ENCODE measurements at places on chromosomes 7 and 10. TPM values are rescaled to one million over a fixed set of nuclear protein-coding genes. Genes with fewer than 3 reads are reported as not detected.
A peak's percentile ranks its signal among the peaks of the same experiment; 100 is the strongest.

GRCh38 chr10:88982366-88982765 is 8.2 kb upstream of the FAS start:
- peaks cover 10% of the 10 kb centered on the region for H3K4me1 ChIP-seq
- H3K27ac ChIP-seq = no peak overlapping the region
- no peak for DNase-seq
- H3K27me3 ChIP-seq = no peaks in the 10 kb centered on the region

DNA sequence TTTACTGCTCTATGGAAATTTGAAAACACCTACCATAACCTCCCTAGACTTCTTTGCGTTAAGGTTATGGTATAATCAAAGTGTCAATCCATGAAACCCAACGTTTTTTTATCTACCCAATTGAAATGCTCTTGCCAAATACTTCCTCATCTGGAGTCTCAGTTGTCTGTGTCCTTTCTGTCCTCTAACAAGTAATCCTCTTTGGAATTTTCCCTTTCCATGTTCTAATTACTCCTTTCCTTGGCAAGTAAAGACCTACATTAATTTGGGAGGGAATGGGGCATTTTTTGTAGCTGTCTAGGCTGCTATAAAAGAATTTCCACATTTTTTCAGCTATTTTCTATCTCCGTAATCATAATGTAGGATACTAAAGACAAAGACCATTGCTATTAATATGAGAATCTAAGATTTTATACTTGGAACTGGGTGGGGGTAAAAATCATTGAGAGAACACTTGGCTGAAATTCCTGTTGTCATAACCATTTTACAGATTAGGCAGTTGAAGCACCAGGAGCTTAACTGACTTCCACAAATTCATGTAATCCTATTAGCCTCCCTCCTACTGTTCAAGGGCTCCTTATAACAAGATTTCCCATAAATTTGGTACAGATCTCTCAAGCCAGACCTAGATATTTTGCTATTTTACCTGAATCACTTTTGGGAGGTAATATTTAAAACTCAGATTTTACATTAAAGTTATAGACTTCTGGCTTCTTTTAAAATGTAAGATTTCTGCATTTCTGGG is 1307.6 kb downstream of the XPNPEP1 start:
- no peaks in the 10 kb centered on the region for H3K36me3 ChIP-seq
- DNase-seq = no peak

DNA sequence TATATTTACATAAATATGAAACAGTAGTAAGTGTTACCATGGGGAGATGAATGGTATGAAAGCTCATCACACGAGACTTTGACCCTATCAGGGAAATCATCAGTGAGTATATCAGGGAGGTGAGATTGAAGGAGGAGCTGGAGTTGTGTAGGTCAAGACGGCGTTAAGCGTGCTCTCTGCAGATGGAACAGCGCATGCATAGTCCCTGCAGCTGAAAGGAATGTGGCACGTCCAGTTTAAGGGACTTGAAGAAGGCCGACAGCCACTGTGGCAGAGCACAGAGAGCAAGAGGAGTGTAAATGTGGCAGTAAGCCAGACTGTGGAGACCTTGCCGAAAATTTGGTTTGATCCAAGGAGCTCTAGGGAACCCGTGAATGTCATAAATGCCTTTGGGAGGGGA is 38.9 kb downstream of the POU6F2 start:
- H3K27ac ChIP-seq = no peak overlapping the region
- DNase-seq = no peak
- H3K27me3 ChIP-seq = no peaks in the 10 kb centered on the region

DNA sequence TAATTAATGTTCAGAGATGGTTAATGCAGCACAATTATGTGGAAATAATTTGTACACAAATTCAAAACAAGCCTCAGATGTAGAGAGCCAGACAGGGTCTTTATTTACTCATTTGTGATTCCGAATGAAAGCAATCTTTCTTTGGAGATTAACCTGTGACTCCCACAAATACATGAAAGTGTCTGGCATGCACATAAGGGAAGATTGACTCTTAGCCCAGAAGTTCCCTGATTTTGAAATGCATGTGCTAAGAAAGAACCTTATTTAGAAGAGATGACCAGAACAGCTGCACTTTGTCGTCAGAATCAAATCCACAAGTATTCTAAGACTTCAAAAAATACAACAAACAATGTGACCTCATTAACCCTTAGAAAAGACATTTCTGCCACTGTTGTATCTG is 45.1 kb downstream of the RNLS start:
- peaks cover 2% of the 10 kb centered on the region for H3K4me1 ChIP-seq
- peak; percentile 76 for DNase-seq
- peaks cover 1% of the 10 kb centered on the region for H3K27me3 ChIP-seq
- H3K27ac ChIP-seq = no peak overlapping the region

- no peak overlapping the region for H3K27ac ChIP-seq
- H3K4me1 ChIP-seq = no peaks in the 10 kb centered on the region
- H3K4me3 ChIP-seq = no peak overlapping the region
- DNase-seq = no peak
- H3K36me3 ChIP-seq = no peaks in the 10 kb centered on the region
Observed at GRCh38 chr7:69622960-69623359, 24.7 kb downstream of the AUTS2 start.

GRCh38 chr10:11625019-11625735 is 13.7 kb upstream of the USP6NL start:
- DNase-seq = no peak
- peaks cover 3% of the 10 kb centered on the region for H3K27me3 ChIP-seq
- H3K27ac ChIP-seq = no peak overlapping the region

- no peaks in the 10 kb centered on the region for H3K27me3 ChIP-seq
- H3K4me1 ChIP-seq = no peaks in the 10 kb centered on the region
- H3K36me3 ChIP-seq = no peaks in the 10 kb centered on the region
- no peak overlapping the region for H3K4me3 ChIP-seq
Observed at GRCh38 chr7:90266808-90267207, 21.8 kb downstream of the CFAP69 start.

GRCh38 chr7:51312951-51313737 is 3.5 kb downstream of the COBL start:
- H3K36me3 ChIP-seq = no peaks in the 10 kb centered on the region
- DNase-seq = no peak
- no peak overlapping the region for H3K4me3 ChIP-seq
- peaks cover 18% of the 10 kb centered on the region for H3K27me3 ChIP-seq

- H3K27me3 ChIP-seq = peaks cover 2% of the 10 kb centered on the region
- peak; percentile 10 for DNase-seq
- no peak overlapping the region for H3K4me3 ChIP-seq
Observed at GRCh38 chr10:93106631-93107072, 33.0 kb downstream of the CYP26A1 start.

GRCh38 chr7:34341326-34341725 is 316.7 kb upstream of the NPSR1 start:
- no peaks in the 10 kb centered on the region for H3K27me3 ChIP-seq
- H3K36me3 ChIP-seq = no peaks in the 10 kb centered on the region
- no peak overlapping the region for H3K4me3 ChIP-seq
- no peak for DNase-seq

GRCh38 chr10:87771871-87772500 is 46.0 kb downstream of the ATAD1 start:
- no peaks in the 10 kb centered on the region for H3K27me3 ChIP-seq
- no peak overlapping the region for H3K4me3 ChIP-seq
- no peak overlapping the region for H3K27ac ChIP-seq
- H3K36me3 ChIP-seq = peaks cover 9% of the 10 kb centered on the region

DNA sequence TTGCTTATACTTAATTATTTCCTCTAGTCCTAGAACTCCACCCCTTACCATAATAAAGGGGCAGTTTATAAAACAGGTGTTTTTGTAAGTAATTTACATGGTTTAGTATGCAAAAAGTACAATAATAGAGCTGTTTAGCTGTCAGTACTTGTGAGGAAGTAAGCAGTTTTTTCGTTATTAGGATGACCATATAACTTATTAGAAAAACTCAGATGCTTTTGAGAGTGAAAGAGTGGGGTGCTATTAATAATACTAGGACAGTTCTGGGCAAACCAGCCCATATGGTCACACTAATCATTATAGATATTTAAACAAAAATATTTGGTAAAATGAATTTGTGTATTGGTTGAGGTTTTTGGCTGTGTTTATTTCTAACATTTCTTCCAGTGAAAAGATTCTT is 201.9 kb upstream of the KAT6B start:
- no peaks in the 10 kb centered on the region for H3K27me3 ChIP-seq
- no peak overlapping the region for H3K27ac ChIP-seq
- H3K36me3 ChIP-seq = no peaks in the 10 kb centered on the region
- no peaks in the 10 kb centered on the region for H3K4me1 ChIP-seq

The TBX20 gene
- total RNA-seq = 0.36 TPM

The RASSF4 gene
- total RNA-seq = 5.9 TPM

The ANKRD61 gene
- under 0.01 TPM for total RNA-seq

The SPDYE5 gene
- total RNA-seq = not detected

The ASCC1 gene
- total RNA-seq = 21.9 TPM

The SFXN3 gene
- total RNA-seq = 53.3 TPM

The PRKCQ gene
- total RNA-seq = under 0.01 TPM

The RHEB gene
- total RNA-seq = 19.7 TPM

The SYPL1 gene
- total RNA-seq = 19.0 TPM

The CYP2C8 gene
- total RNA-seq = not detected
